ENCODE measurements at places on chromosomes 6 and 20.
A peak's percentile ranks its signal among the peaks of the same experiment; 100 is the strongest.

DNA sequence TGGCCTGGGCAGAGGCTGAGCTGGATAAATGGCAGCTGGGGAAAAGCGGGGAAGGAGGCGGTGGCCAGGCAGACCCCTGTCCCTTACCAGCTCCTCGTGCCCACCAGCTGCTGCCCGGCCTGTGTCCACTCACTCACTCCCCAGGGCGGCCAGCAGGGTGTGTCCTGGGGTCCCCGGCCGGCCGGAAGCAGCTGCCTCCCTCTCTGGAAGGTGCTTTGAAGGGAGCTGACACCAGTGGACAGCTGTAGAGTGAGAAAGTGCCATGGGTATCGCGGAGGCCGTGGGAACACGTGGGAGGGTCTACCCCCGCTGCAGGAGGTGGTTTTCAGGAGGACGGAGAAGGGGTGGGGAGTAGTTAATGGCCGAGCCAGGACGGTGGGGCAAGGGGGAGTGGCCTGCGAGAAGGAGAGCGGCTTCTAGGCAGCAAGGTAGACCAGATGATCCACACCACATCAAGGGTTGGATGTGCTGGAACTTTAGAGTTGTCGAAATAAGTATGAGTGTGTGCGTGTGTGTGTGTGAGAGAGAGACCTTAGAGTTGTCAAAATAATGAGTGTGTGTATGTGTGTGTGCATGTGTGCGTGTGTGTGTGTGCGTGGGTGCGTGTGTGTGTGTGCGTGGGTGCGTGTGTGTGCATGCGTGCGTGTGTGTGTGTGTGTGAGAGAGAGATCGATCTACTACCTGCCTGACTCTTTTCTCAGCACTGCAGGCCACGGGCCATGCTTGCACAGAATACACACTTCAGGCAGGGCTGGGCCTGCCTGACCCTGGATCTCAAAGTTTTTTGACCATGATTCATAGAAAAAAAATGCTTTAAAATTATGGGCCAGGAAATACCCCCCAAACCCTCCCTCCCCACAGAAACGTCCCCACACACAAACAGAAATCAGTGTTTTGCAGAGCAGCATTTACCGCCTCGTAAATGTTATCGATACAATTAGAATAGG is 43.9 kb downstream of the CDH4 start:
- no peak for DNase-seq

GRCh38 chr6:44800171-44800783 is 412.8 kb downstream of the CDC5L start:
- no peak for DNase-seq

DNA sequence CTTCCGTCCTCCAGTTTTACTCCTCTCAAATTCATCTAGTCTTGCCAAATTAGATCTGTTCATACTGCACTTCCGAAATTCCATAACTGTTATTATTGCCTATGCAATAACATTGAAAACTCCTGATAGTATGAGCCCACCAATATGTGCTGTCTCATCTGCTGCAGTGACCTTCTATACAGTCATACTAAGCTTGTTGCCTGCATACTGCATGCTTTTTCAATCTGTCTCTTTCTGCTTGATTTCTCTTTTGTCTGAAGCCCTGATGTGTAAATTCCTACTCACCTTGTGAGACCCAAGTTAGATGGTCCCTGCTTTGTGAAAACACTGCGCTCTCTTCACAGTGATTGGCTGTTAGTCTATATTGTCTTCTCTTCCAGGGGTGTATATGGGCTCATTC is 1.1 kb downstream of the TBP start:
- DNase-seq, result no peak

DNA sequence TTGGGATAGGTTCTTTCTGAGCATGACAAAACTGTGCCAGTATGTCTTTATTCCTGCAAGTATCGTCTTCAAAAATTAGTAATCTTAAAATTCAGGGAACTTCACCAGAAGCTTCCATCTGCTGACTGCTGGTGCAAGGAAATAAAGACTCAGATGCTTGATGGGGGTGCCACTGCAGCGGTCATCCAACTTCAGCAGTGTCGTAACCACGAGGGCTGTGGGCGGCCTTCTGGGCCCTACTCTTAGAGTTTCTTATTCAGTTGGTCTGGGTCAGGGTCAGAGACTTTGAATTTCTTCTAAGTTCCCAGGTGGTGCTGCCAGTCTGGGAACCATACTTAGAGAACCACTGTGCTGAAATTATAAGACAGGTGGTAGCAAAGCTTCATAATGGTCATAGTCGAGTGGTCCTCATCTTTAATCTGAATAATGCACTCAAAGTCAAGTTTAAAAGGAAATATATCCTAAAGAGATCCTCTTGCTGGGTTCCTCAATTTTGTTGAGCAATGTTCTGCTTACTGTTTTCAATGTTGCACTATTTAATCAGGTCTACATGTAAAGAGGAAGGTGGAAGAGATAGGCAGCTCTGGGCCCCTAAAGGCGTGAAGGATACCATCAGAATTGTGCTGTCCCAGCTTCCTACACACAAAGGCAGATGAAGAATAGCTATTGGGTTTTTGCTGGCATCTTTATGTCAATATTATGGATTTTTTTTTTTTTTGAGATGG is 165.4 kb upstream of the GMDS start:
- no peak for DNase-seq

- peak; percentile 42 for DNase-seq
Measured at GRCh38 chr20:5170341-5170740, 43.5 kb downstream of the CDS2 start.

DNA sequence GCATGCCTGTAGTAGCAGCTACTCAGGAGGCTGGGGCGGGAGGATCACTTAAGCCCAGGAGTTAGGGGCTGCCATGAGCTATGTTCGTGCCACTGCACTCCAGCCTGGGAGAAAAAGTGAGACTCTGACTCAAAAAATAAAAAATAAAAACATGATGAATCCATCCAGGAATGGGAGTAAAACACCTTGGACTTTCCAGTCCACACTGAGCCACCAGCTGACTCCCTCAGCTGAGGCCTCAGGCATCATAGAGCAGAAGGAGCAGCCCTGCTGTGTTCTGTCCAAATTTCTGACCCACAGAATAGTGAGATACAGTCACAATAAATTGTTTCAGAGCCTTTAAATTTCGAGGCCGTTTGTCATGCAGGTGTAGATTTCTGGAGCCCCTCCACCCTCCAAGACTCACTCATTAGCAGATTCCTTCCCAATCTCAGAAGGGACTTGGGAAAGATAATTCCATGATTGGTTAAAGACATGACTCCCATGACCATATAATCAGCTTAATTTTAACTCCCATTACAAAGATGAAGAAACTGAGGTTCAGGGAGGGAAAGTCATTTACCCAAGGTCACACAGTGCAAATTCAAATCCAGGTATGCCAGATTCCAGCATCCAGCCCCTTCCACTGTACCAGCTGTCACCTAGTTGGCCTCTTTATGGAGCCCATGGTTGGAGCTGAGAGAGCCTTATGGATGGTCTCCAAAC is 9.0 kb upstream of the MMP9 start:
- DNase-seq, result no peak

DNA sequence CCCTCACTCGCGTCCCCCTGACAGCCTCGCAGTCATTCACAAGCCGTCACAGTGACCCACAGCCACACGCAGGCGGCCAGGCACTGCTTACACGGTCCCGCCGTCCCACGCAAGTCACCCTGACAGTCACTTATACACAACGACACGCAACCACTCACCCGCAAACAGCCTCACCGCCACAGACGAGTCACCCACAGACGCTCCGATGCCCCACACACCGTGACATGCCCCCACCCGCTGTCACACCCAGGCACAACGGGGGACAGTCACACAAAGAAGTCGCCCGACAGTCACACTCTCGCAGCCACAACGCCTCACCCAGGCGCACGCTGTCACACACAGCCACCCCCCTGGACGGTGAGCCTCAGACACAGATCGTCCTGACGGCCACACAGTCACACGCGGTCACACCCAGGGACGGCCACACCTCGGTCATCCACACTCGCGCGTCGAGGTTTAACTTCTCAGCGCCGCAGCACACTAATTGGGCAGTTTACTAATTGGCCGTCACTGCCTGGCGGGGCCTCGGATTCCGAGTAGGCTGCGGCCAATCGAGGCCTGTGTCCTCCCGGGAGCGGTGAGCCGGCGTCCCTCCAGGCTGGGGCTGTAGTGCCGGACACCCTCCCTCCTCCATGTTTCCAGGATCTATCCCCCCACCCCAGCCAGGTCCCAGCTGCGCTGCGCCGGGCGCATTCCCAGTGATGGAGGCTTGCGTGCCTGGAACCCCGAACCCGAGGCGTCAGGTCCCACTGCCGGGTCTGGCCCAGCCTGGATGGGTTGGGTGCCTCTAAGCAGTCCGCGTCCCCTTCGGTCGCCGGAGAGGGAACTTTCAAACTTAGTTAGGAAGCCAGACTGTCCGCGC is 790 bp downstream of the TOX2 start:
- peak; percentile 46 for DNase-seq

GRCh38 chr6:99341862-99342455 is 7.5 kb downstream of the FAXC start:
- no peak for DNase-seq

DNA sequence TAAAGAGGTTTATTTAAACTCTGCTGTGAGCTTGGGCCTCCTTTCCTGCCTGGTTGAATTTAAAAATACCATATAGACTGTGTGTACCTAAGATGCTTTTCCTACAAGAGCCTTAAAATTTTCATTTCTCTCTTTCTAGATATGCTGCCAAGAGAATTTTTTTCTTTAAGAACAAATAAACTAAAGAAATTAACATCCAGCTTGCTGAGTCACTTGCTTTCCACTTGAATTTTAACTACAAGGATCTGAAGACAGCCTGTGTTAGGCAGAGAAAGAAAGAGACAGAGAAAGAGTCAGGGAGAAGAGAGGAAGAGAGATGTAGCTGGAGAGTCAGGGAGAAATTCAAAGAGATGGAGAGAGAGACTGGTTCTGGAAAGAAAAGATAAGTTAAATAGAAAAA is 18.3 kb upstream of the SNAP25 start:
- no peak for DNase-seq

DNA sequence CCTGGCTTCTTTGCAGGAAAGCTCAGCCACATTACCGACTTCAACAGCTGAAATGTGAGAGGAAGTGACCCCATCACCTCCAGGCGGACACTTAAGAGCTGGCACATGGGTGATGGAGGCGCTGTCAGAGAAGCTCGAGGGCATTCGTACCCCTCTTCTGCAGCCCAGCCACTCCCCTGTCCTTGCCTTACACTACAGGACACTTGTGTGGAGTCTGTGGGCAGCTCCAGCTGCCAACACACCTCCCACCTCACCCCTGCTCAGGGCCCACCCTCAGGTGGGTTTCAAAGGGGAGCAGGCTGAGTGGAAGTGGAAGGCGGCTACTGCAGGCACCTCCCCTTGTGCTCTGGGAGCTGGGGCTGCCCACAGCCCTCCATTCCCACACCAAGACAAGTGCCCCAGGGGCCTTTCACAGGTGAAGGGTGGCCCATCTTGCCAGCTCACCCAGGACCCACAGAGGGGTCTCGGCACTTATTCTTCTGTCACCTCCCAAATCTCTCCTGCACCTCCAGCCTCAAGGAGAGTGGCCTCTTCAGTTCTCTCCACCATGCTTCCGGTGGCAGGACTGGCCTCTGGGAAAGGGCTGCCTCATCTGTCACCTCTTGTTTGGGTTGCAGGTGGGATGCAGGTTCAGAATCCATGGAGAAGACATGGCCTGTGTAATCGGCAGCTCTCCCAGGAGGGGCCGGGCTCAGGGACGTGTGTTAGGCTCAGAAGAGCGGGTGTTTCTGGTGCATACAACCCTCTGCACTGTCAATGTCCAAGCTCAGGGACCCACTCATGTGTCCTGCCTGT is 49.8 kb downstream of the IRF4 start:
- no peak for DNase-seq

GRCh38 chr6:152636609-152637295 is 410 bp downstream of the SYNE1 start:
- peak; percentile 32 for DNase-seq

All from dermis blood vessel endothelial cell (primary cell).